ENCODE measurements at places on chromosomes 11 and 22. TPM values are rescaled to one million over a fixed set of nuclear protein-coding genes. Genes with fewer than 3 reads are reported as not detected.

Gene ARHGAP8
- not detected for total RNA-seq

Gene MPEG1
- total RNA-seq = not detected

Gene TRPM5
- total RNA-seq = not detected

Gene IGLL5
- total RNA-seq = not detected

Gene UPK3A
- not detected for total RNA-seq

Gene CLMP
- total RNA-seq = 90.7 TPM

Gene ZC3H12C
- total RNA-seq = 10.9 TPM

Gene C11orf16
- total RNA-seq = not detected

Gene PHOX2A
- not detected for total RNA-seq

Gene VSTM5
- total RNA-seq = 0.67 TPM

Gene GNAZ
- total RNA-seq = 0.89 TPM

Gene SLC29A2
- total RNA-seq = 3.7 TPM

Gene KRTAP5-10
- total RNA-seq = not detected

Gene SAA4
- not detected for total RNA-seq

Gene ISX
- not detected for total RNA-seq

Gene FGF3
- not detected for total RNA-seq

Gene MRPL23
- total RNA-seq = 324 TPM

Gene CALCB
- total RNA-seq = under 0.01 TPM

Gene SH3BP1
- 8.9 TPM for total RNA-seq

Gene ESAM
- under 0.01 TPM for total RNA-seq

Gene GGTLC2
- total RNA-seq = not detected

Gene TREH
- not detected for total RNA-seq

Gene ANO1
- total RNA-seq = not detected

Gene SLC25A45
- total RNA-seq = 0.67 TPM

Gene BET1L
- total RNA-seq = 32.9 TPM

Measured in bronchus fibroblast of lung (primary cell).